Fibroblast of skin of left quadriceps (primary cell): ENCODE measurements at places on chromosomes 7 and 10.

DNA sequence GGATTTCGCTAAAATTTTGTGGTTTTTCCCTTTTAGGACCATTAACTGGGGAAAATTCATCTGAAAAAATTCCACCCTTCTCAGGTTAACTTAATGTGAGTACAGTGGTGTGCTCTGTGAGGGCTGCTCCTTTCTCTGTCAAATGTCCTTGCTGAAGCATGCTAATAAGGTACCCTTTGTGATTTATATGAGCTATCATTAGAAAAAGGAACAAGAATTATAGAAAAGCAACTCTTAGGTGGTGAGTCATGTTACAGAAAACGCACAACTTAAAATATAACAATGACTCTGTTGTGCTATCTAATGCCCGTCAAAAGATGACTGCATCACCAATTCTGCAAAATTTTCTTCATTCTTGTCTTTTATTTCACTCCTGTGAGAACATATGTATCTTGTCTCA is 162.0 kb upstream of the MAGI2 start:
- DNase-seq: no peak

- DNase-seq: no peak
Observed at GRCh38 chr10:86671985-86672710, 3.8 kb downstream of the LDB3 start.

DNA sequence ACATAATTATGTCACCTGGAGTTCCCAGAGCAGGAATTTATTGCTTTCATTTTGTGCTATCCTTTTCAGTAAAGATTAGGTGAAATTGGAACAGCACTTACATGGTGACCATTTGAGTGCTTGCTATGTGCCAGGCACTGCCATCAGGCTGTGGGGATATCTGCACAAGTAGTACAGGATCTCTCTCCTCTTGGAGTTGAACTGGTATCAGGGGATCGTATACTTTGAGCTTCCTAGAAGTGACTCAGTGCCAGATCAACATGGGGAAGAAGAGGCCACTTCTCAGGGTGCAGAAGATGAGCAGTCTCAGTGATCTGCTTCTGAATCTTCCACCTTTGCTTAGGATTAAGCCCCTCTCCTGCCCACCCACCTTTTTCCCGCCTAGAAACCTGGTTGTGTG is 29.5 kb downstream of the SGPL1 start:
- no peak for DNase-seq

- DNase-seq: no peak
Observed at GRCh38 chr10:5043716-5044115, 40.1 kb upstream of the AKR1C2 start.

DNA sequence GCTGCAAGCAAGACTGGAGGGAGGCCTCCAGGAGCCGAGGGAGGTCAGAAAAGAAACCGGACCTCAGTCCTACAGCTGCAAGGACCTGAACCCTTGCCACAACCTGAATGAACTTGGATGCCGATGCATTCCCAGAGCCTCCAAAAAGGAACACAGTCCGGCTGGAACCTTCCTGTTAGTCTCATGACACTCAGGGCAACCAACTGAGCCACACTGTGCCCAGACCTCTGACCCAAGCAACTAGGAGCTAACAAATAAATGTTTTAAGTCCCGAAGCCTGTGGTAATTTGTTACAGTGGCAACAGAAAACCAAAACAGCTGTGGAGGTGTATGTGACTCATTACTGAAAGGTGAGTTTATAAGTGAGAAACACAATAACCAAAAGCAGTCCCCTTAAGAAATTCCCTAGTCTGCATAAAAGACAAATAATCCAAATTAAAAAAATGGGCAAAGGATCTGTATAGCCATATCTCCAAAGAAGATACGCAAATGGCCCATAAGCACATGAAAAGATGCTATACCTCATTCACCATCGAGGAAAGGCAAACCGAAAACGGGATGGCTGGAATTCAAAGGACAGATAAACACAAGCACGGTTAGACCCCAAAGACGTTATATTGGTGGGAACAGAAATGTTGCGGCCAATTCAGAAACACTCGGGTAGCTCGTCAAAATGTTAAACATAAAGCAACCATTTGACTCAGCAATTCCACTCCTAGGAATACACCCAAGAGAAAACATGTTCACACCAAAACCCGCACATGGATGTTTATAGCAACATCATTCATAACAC is 24.8 kb downstream of the GNA12 start:
- no peak for DNase-seq

- DNase-seq: no peak
Observed at GRCh38 chr7:91780521-91780920, 100.0 kb downstream of the MTERF1 start.

DNA sequence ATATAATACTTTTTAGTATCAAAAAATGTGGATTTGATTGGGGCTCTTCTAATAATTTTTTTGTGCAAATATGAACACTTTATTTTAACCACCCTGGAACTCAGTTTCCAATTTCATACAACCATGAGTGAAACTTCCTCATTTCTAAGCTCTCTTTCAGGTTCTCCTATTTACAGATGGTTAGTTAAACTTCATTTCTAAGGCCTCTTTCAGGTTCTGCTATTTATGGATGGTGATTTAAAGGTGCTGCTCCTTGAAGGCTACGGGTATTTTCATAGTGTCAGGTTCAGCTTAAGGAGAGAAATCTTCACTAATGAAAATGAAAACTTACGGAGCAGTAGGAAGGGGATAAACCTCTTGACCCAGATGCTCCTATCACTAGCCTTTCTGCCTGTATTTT is 568.3 kb downstream of the KIF20B start:
- DNase-seq: no peak

- no peak for DNase-seq
Observed at GRCh38 chr10:117955176-117955575, 91.6 kb downstream of the RAB11FIP2 start.

DNA sequence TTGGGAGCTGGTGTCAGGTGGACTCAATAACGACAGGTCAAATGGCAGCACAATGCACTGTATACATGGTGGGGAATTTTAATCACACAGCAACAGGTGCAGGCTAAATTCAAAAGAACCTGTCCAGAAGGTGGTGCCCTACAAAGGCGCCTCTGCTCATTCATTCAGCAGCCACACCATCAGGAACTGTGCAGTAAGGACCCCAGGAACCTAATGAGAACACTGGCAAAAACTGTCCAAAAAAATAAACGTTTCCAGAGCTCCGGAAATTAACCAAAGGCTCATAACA is 21.9 kb upstream of the CRYGN start:
- DNase-seq: no peak

DNA sequence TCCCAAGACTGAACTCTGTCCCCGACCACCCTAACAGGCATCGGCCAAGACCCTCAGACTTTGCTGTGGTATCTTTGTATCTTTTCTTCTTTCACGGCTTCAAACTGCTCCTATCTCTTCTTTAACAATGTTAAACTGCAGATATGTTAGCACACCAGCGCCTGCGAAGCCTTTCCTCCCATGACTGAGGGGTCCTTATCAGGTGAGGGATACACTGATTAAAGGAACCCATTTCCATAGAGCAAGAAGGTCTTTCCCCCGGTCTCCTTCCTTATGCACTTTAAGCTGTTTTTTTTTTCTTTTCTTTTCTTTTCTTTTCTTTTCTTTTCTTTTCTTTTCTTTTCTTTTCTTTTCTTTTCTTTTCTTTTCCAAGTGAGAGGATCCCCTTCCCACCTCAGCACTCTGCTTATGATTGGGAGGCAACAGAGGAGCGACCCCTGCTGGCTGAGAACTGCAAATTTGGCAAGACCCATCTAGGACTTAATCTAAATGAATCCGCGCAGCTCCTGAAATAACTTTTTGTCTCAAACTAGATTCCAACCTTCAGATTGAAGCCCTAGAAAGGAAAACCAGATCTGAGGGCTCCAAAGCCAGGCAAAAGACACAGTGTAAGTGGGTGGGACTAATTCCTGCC is 109.9 kb downstream of the ITGB8 start:
- peak; percentile 15 for DNase-seq

GRCh38 chr7:70486977-70487376 is 645.0 kb upstream of the GALNT17 start:
- DNase-seq: no peak

GRCh38 chr7:76047305-76047810 is 442 bp downstream of the STYXL1 start:
- no peak for DNase-seq

DNA sequence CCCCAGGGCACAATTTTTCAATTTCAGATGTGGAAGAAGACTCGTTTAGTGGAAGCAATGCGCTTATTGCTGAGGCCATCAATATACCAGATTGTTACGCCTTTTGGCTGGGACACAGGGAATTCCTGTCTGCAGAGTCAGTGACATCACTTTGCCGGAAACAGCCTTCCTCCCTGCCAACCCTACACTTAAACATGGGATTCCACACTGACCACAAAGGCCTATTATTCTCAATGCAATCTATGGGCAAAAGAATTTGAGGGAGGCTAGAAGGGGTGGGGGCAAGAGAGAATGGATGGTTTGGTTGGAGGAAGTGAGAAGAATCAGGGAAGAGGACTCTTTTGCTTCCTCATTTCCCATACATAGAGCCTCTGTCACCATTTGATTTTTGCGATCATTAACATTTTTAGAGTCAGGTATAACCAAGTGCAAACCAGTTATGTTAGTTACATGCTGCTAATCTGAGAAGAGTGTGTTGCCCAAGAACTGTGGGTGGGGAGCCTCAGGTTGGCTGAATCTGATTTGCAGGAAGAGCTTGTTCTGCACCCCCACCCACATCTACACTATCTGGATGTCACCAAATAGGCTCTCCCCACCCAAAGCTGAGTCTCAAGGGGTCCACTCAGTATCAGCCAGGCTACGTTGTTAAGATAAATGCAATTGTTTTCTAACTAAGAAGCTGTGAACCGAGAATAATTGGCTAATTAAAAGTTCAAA is 58.2 kb downstream of the ENTPD1 start:
- DNase-seq: peak; percentile 32
